ENCODE measurements at places on chromosomes 3 and 15. TPM values are rescaled to one million over a fixed set of nuclear protein-coding genes. Genes with fewer than 3 reads are reported as not detected.

Gene CLDN1
- total RNA-seq = 11.4 TPM

Gene CCR5
- total RNA-seq = 0.25 TPM

Gene EXOG
- total RNA-seq = 22.8 TPM

Gene FOXB1
- total RNA-seq = 0.16 TPM

Gene GNAT1
- not detected for total RNA-seq

Gene SERINC4
- total RNA-seq = 0.61 TPM

Gene CELSR3
- total RNA-seq = 13.1 TPM

Gene WDR5B
- total RNA-seq = 3.1 TPM

Gene FES
- 91.4 TPM for total RNA-seq

Gene ADCY5
- total RNA-seq = not detected

Gene BNIP2
- total RNA-seq = 44.2 TPM

Gene PEX5L
- not detected for total RNA-seq

Gene CACNA1D
- 0.10 TPM for total RNA-seq

Gene NRROS
- total RNA-seq = 27.7 TPM

Gene ADGRG7
- total RNA-seq = not detected

Gene LRRC49
- total RNA-seq = not detected

Gene CPB1
- total RNA-seq = not detected

Gene RARB
- total RNA-seq = not detected

Gene ALDH1A2
- not detected for total RNA-seq

Gene RNF168
- 48.4 TPM for total RNA-seq

Gene MRPS11
- total RNA-seq = 61.0 TPM

Gene PLA2G4D
- total RNA-seq = not detected

Gene FOXL2
- not detected for total RNA-seq

Data from activated naive CD4-positive, alpha-beta T cell treated with anti-CD3 and anti-CD28 coated beads, Interleukin-2, amount 50 U/mL, for 72 hours (primary cell).